ENCODE measurements at places on chromosomes 2 and 18. TPM values are rescaled to one million over a fixed set of nuclear protein-coding genes. Genes with fewer than 3 reads are reported as not detected.

DNA sequence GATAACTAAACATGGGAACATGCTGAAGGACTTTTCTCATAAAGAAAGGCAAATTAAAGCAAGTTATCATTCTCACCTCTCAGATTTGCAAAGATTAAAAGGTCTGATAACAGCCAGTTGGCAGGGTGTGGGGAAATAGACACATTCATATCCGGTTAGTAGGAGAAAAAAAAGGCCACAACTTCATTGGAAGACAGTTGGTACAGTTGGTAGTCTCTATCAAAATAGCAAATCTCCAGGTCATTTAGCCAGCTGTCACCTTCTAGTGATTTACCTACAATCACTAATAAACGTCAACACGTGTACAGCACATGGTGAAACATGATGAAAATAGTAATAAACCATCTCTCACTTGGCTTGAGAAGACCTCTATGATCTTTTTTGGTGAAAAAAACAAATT lies 16.6 kb downstream of the INPP5D start:
- H3K4me3 ChIP-seq = no peak overlapping the region
- no peaks in the 10 kb centered on the region for H3K36me3 ChIP-seq
- no peak overlapping the region for H3K27ac ChIP-seq
- peaks cover 20% of the 10 kb centered on the region for H3K4me1 ChIP-seq
- peaks cover 19% of the 10 kb centered on the region for H3K27me3 ChIP-seq

DNA sequence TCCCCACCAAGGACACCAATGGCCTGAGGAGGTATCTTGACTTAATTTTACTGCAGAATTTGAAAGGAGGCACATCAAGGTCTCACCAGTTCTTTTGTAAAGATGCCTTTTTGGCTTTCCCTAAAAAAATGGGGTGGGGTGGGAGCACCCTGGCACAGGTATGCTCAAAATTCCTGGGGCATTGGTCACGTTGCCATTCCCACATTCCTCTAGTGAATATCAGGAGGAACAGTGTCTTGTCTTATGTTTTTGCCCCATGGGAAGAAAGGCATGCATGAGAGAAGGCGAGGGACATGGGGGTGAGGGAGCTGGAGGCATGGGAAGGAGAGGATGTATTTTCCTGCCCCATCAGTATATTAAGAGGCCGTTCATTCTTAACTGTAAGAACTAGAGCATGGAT lies 275.3 kb downstream of the CMPK2 start:
- DNase-seq = no peak
- H3K27ac ChIP-seq = no peak overlapping the region
- H3K27me3 ChIP-seq = no peaks in the 10 kb centered on the region
- H3K36me3 ChIP-seq = no peaks in the 10 kb centered on the region

- no peaks in the 10 kb centered on the region for H3K27me3 ChIP-seq
- H3K27ac ChIP-seq = no peak overlapping the region
- H3K4me1 ChIP-seq = no peaks in the 10 kb centered on the region
- no peaks in the 10 kb centered on the region for H3K36me3 ChIP-seq
- DNase-seq = no peak
- H3K4me3 ChIP-seq = no peak overlapping the region
Measured at GRCh38 chr2:167258712-167259111, 370.4 kb downstream of the XIRP2 start.

- DNase-seq = no peak
- no peak overlapping the region for H3K27ac ChIP-seq
- no peaks in the 10 kb centered on the region for H3K36me3 ChIP-seq
- no peaks in the 10 kb centered on the region for H3K27me3 ChIP-seq
- no peak overlapping the region for H3K4me3 ChIP-seq
- peaks cover 14% of the 10 kb centered on the region for H3K4me1 ChIP-seq
Measured at GRCh38 chr2:22282916-22283315, 1102.1 kb upstream of the KLHL29 start.

- no peaks in the 10 kb centered on the region for H3K27me3 ChIP-seq
- no peak overlapping the region for H3K27ac ChIP-seq
- H3K4me3 ChIP-seq = no peak overlapping the region
- H3K4me1 ChIP-seq = no peaks in the 10 kb centered on the region
Measured at GRCh38 chr18:12721495-12722275, 18.8 kb downstream of the PSMG2 start.

- no peak overlapping the region for H3K27ac ChIP-seq
- DNase-seq = no peak
- H3K4me3 ChIP-seq = no peak overlapping the region
Measured at GRCh38 chr2:232527905-232528470, 2.0 kb downstream of the CHRND start.

- no peaks in the 10 kb centered on the region for H3K36me3 ChIP-seq
- no peak overlapping the region for H3K4me3 ChIP-seq
- H3K27me3 ChIP-seq = no peaks in the 10 kb centered on the region
- no peak for DNase-seq
- H3K4me1 ChIP-seq = no peaks in the 10 kb centered on the region
- H3K27ac ChIP-seq = no peak overlapping the region
Measured at GRCh38 chr2:113132414-113133021, 5.1 kb downstream of the IL1RN start.

DNA sequence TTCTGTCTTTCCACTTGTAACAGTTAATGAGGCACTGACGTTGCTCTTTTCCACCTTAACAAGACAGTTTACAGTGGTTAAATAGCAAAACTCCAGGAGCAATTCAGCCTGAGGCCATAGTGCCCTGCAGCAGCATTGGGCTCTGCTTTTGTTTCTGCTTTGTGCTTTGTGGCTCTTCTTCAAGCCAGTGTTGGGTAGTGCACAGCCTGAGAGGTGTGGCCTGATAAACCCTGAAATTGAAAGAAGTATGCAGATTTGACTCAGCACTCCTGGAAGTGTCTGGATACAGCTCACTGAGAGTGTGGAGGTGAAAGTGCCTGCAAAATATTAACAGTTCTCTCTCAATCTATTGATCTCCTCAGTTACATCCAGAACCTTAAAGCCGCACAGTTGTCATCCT lies 63.0 kb downstream of the STK25 start:
- H3K27me3 ChIP-seq = no peaks in the 10 kb centered on the region
- H3K4me1 ChIP-seq = no peaks in the 10 kb centered on the region
- H3K36me3 ChIP-seq = peaks cover 69% of the 10 kb centered on the region
- no peak for DNase-seq

DNA sequence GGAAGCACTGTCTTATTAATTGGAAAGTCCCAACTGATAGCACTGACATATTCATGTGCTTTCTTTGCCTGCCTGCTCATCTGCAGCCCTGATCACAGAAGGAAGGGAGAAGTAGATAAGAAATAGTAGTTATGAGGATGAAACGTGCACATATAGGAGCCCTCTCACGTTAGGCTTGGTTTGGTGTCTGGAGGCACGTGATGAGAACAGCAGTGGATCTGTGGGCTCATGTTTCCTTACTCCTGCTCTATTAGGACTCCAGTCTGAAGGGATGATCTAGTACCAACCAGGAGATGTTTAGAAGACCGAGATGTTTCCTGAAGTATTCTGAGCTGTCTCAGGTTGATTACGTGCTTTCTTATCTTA lies 84.9 kb downstream of the MAP4K4 start:
- no peak overlapping the region for H3K4me3 ChIP-seq
- no peaks in the 10 kb centered on the region for H3K36me3 ChIP-seq
- peaks cover 84% of the 10 kb centered on the region for H3K4me1 ChIP-seq
- no peak for DNase-seq

GRCh38 chr2:146730882-146731281 lies 1113.9 kb upstream of the ACVR2A start:
- H3K27ac ChIP-seq = no peak overlapping the region
- DNase-seq = no peak
- H3K36me3 ChIP-seq = no peaks in the 10 kb centered on the region
- no peak overlapping the region for H3K4me3 ChIP-seq
- H3K4me1 ChIP-seq = no peaks in the 10 kb centered on the region
- no peaks in the 10 kb centered on the region for H3K27me3 ChIP-seq

DNA sequence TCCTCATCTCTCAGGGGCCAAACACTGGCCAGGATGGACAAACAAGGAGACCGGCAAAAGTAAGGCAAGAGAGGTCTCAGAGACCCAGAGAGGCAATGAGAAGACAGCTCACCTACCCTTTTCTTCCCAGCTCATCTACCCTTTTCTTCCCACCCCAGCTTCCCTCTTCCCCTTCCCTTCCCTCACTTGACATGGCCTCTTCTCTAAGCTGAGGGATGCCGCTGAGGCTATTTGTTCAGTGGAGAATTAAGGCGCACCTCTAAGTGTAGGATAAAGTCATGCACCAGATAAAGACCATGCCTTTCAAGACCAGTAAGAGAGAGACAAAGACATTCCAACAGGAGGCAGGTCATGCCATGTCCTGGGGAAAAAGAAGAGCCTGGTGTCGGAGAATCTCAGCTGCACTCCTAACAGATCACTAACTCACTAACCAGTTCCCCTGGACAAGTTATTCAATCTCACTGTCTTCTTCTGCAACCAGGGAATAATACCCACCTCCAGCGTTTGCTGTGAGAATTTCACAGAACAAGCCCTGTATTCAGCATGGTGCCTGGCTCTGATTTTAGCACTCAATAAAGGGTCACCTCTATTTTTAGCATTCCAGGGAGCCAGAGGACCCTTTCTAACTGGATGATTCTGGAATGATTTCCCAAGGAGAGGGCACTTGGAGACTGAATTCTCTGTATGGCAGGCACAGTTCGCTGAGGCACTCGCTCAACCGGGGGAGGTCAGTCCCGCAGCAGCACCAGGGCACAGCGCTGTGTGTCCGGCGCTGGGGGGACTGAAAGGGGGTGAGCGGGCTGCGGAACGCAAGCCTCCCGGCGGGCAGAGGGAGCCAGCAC lies 3.0 kb upstream of the FOSL2 start:
- no peaks in the 10 kb centered on the region for H3K27me3 ChIP-seq
- H3K4me3 ChIP-seq = peak overlapping the region; percentile 84
- no peak for DNase-seq
- H3K4me1 ChIP-seq = peaks cover 39% of the 10 kb centered on the region

GRCh38 chr2:121690095-121690494 lies 40.8 kb upstream of the CLASP1 start:
- H3K27ac ChIP-seq = no peak overlapping the region
- peaks cover 11% of the 10 kb centered on the region for H3K4me1 ChIP-seq
- H3K27me3 ChIP-seq = no peaks in the 10 kb centered on the region
- no peak overlapping the region for H3K4me3 ChIP-seq
- H3K36me3 ChIP-seq = no peaks in the 10 kb centered on the region
- DNase-seq = no peak

GRCh38 chr18:9643549-9643948 lies 29.2 kb upstream of the PPP4R1 start:
- H3K4me1 ChIP-seq = peaks cover 14% of the 10 kb centered on the region
- peak overlapping the region; percentile 61 for H3K27ac ChIP-seq
- no peaks in the 10 kb centered on the region for H3K27me3 ChIP-seq
- no peak overlapping the region for H3K4me3 ChIP-seq
- DNase-seq = no peak

The AGXT gene
- not detected for total RNA-seq

The RGPD8 gene
- 4.1 TPM for total RNA-seq

The UGT1A10 gene
- not detected for total RNA-seq

The NETO1 gene
- total RNA-seq = not detected

The SCYGR4 gene
- total RNA-seq = not detected

The IL1F10 gene
- not detected for total RNA-seq

The EVX2 gene
- not detected for total RNA-seq
